Right renal cortex interstitium (tissue), 3 donors: ENCODE measurements at places on chromosomes 12 and 14. TPM values are rescaled to one million over a fixed set of nuclear protein-coding genes. Genes with fewer than 3 reads are reported as not detected.

The GPR137C gene
- polyA plus RNA-seq: 7.0 TPM

The GLS2 gene
- polyA plus RNA-seq: 0.89 TPM

The CCDC177 gene
- 0.08 TPM for polyA plus RNA-seq

GRCh38 chr12:101552277-101552676, 42.5 kb upstream of the MYBPC1 start:
- DNase-seq: no peak

DNA sequence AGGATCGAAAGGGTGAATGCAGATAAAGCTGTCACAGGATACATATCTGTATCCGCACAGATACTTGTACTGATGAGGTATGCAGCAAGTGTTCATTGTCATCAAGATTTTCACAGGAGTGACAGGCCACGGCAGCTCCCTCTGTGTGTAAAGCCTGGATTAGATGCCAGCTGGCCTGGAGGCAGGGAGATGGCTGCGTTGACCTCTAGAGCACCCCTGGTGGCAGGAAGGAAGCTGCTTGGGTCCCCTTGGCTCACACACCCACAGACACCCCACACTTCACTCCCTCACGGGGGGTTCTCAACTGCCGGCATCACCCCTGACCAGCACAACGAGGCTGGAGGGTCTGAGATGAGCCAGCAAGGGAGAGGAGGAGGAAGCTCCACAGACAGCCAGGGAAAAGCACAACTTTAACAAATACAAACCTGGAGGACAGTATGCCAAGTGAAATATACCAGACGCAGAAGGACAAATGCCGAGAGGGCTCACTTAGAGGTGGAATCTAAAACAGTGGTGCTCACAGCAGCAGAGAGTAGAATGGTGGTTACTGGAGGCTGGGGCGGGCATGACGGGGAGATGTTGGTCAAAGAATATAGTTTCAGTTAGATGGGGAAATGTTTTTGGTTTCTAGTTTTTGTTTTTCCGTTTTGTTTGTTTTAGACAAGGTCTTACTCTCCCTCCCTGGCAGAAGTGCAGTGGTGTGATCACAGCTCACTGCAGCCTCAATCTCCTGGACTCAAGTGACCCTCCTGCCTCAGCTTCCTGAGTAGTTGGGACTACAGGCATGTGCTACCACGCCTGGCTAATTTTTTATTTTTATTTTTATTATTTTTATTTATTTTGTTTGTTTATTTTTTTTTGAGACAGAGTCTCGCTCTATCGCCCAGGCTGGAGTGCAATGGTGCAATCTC, 45.7 kb downstream of the TEAD4 start:
- DNase-seq: no peak

- no peak for DNase-seq
Measured at GRCh38 chr14:92484132-92484823, 29.3 kb upstream of the RIN3 start.
